ENCODE measurements at places on chromosomes 1 and 21. TPM values are rescaled to one million over a fixed set of nuclear protein-coding genes. Genes with fewer than 3 reads are reported as not detected.

- H3K4me3 ChIP-seq = no peak overlapping the region
- DNase-seq = peak; percentile 19
- H3K27ac ChIP-seq = no peak overlapping the region
- peaks cover 12% of the 10 kb centered on the region for H3K4me1 ChIP-seq
- no peaks in the 10 kb centered on the region for H3K36me3 ChIP-seq
These were observed 16.8 kb upstream of the RIPK4 start for GRCh38 chr21:41783476-41784180.

The PRMT2 gene
- 59.9 TPM for total RNA-seq

GRCh38 chr1:223844787-223845036 lies 1.0 kb downstream of the TP53BP2 start:
- H3K4me3 ChIP-seq = peak overlapping the region; percentile 89
- H3K36me3 ChIP-seq = peaks cover 10% of the 10 kb centered on the region
- H3K4me1 ChIP-seq = peaks cover 40% of the 10 kb centered on the region
- peak; percentile 65 for DNase-seq
- H3K27me3 ChIP-seq = no peaks in the 10 kb centered on the region

DNA sequence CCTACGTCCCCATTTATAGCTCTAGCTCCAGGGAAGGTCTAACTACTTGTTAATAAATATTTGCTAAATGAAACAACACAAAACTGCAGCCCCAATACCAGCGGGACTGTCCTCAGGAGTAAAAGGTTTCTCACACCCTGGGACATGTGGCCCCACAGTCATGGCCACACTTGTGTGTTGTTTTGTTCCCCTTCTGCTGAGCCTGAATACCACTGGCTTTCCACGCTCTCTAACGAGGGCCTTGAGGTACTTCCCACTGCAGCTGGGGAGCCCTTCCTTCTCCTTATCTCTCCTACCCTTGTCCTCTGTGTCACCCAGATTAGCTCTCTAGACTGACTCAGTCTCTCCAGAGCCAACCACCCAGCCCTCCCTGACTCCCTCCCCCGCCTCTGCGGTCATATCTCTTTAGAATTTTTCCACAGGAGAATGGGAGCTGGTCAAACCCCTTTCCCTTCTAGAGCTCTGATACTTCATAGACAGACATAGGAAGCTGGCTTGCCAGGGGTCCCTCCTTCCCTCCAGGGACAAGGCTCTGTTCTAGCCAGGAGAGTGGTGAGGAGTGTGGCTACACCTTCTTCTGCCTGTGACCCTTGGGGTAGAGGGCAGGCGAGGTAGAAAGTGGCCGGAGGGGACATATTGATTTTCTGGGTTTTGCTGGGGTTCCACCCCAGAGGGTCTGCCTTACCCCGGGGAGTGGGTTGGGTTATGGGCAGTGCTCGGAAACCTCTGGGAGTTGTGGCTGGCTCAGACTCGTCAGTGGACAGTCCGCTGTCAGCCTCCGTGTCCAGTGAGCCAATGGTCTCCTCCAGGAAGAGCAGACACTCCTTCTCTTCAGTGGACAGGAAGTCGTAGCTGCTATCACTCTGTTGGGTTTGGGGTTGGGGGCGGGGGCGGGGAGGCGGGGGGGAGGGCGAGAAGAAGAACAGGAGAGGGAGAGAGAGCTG lies 8.1 kb downstream of the C1orf116 start:
- no peak overlapping the region for H3K27ac ChIP-seq
- DNase-seq = peak; percentile 14
- peaks cover 7% of the 10 kb centered on the region for H3K4me1 ChIP-seq
- H3K4me3 ChIP-seq = no peak overlapping the region

DNA sequence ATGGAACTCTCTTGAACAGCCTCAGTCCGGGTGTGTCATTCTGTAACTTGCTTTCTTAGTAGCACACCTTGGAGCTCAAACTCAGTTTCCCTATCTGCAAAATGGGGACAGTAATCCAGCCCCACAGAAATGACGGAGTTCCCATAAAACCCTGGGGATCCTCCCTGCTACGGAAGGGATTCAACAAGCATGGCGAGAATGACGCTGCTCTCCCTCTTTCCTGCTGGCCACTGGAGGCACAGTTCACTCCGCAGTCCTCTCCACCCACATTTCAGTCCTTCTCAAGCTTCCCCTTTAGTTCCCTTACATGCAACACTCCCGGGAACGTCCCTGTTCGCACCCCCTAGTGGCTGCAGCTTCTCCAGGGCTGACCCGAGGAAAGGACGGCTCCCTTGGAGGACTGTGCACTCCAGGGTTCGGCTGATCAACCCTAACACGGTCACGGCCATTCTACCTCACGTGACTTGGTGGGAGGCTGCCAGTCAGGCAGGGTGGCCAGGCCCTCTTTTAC lies 20.6 kb downstream of the RUNX3 start:
- no peaks in the 10 kb centered on the region for H3K27me3 ChIP-seq
- peak overlapping the region; percentile 93 for H3K27ac ChIP-seq
- no peak for DNase-seq
- H3K4me1 ChIP-seq = peaks cover 48% of the 10 kb centered on the region

The FAF1 gene
- total RNA-seq = 83.7 TPM

The GLMP gene
- total RNA-seq = 17.0 TPM
